ENCODE measurements at places on chromosomes 1 and 21.

- no peak for DNase-seq
Measured at GRCh38 chr1:162189345-162189744, 119.9 kb downstream of the NOS1AP start.

- DNase-seq, result no peak
Measured at GRCh38 chr21:29077651-29078090, 4.2 kb upstream of the CCT8 start.

DNA sequence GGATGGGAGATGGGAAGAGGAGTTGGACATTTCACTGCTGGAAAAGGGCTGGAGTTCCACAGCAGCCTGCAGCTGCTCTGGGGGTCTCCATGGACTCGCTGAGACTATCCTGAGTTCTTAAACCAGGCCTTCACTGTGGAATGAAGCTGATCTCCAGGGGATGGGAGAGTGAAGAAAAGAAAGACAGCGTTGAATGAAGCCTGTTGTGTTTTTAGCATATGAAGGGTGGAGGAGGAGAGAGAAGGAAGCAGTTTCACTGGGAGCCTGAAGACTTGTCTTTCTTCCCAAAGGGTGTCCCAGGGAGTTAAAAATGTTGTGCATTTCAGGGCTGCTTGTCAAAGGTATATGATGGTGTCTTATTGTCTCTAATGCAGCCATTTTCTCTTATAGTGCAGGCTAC is 9.2 kb downstream of the ROR1 start:
- DNase-seq, result no peak

DNA sequence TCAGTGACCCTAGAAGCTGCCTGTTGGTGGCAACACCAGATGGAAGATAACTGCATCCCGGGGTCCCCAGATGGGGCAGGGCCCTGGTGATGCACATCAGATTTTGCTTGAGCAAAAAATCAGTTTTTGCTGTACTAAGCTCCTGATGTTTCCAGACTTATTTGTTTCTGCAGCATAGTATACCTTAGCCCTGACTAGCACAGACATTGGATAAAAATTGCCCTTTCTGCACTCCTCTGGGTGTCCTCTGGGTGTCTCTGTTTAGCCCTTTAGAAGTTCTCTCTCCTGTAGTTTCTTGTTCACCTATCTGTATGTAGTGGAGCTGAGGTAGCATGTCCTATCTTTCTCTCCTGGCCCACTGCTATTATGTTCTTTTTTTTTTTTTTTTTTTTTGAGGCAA is 30.3 kb upstream of the PLA2G2C start:
- no peak for DNase-seq

DNA sequence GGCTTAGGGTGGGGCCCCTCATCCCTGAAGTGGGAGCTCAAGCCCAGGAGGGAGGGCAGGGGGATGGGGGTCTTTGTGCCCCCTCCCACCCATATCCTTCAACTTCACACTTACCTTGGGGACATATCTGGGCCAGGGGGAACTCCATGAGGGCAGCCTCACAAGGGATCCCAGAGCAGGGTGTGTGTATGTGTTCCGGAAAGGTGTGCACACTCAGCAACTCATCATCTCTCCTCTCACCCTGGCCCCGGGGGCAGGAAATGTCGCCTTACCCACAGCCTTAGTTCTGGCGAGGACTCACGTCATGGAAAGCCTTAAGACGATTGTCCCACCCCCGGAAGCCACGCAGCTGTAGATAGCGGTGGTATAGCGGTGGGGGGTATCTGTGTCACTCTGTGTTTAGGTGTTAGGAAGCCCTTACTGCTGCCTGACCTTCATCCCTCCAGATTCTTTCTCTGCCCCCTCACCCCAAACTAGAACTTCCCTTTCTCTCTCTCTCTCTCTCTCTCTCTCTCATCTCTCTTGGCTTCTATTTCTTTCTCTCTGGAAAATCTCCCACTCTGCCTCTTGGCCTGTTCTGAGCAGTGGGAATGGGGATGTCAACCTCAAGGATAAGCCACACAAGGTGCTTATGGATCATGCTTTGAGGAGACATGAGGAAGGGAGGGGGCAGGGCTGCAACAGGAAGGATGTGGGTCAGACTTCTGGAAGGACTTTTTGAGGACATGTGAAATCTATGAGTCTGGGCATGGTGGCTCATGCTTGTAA is at the start of gene SH2D2A:
SH2D2A (minus strand) TSS at position 288 of the 768 bp plus-strand sequence; CDS start at position 148, 140 bp downstream.
- DNase-seq, result no peak

GRCh38 chr1:65195495-65196417 is 47.8 kb downstream of the AK4 start:
- DNase-seq, result no peak

Measured in amniotic stem cell (primary cell).